ENCODE measurements at places on chromosomes 6 and 20. TPM values are rescaled to one million over a fixed set of nuclear protein-coding genes. Genes with fewer than 3 reads are reported as not detected.

BPIFB2 gene
- total RNA-seq, result not detected

GSTA4 gene
- total RNA-seq, result 25.9 TPM

GABRR2 gene
- total RNA-seq, result 0.32 TPM

GRCh38 chr6:117346142-117346930 lies 79.4 kb downstream of the ROS1 start:
- H3K27me3 ChIP-seq, result no peaks in the 10 kb centered on the region
- no peaks in the 10 kb centered on the region for H3K4me1 ChIP-seq
- no peaks in the 10 kb centered on the region for H3K36me3 ChIP-seq

DNA sequence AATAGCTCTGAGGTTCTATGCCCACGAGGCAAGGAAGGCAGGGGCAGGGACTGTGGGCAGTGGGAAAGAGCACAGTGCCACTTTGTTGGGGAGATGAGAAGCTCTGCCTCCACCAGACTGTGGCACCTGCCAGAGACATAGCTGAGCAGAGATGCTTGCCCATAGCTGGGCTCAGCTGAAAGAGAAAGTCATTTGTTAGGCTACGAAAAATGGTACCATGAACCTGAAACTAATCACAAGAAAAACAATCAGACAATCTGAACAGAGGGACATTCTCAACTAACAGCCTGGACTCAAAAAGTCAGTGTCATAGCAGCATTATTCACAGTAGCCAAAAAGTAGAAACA lies 32.9 kb upstream of the TCP11 start:
- H3K27me3 ChIP-seq, result no peaks in the 10 kb centered on the region
- no peaks in the 10 kb centered on the region for H3K4me1 ChIP-seq
- DNase-seq, result no peak
- H3K27ac ChIP-seq, result no peak overlapping the region
- H3K36me3 ChIP-seq, result no peaks in the 10 kb centered on the region

DNA sequence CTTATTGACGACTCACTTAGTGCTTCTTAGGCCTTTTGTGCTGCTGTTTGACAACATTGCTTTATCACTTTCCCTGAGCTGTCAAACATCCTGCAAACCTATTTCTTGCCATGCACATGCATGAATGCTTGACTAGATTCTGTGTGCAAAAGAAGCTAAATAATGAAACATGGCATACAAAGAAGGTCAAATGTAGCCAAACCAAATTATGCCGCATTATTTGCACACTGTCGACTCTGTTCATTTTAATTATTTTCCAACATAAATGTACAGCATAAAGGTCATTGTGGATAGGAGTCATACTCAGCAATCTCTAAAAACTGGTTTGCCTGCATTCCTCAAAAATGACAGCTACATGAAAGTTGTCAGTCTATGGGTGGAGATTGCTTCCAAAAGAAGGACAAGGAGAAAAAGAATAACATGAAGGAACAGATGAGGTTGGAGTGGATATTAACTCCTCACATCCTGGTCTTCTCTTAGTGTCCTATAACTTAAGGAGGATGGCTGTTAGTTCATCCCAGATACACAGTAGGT lies 123.1 kb upstream of the STXBP5 start:
- no peak overlapping the region for H3K4me3 ChIP-seq
- no peak for DNase-seq
- no peak overlapping the region for H3K27ac ChIP-seq
- H3K4me1 ChIP-seq, result no peaks in the 10 kb centered on the region

- no peak overlapping the region for H3K4me3 ChIP-seq
- DNase-seq, result no peak
- no peaks in the 10 kb centered on the region for H3K4me1 ChIP-seq
- no peaks in the 10 kb centered on the region for H3K36me3 ChIP-seq
Measured at GRCh38 chr6:88449770-88450169, 283.6 kb upstream of the CNR1 start.

DNA sequence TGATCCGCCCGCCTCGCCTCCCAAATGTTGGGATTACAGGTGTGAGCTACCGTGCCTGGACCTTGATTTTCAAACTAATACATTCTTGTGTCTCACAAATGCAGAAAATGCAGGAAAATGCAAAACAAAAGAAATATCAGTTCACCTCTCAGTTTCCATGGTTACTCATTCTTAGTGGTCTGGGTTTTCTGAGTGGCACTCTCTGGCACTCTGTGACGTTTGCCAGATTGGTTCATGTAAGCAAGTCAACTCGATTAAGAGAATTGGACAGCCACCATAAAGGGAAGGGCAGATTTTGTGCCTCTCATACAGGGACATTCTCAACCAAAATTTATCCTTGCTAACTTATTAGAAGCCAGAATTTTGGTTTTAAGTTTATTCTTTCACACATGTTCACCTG lies 8.6 kb downstream of the CMTR1 start:
- H3K4me1 ChIP-seq, result no peaks in the 10 kb centered on the region
- H3K36me3 ChIP-seq, result no peaks in the 10 kb centered on the region
- H3K27ac ChIP-seq, result no peak overlapping the region

Measured in breast epithelium (tissue), 4 donors.